Stimulated activated CD8-positive, alpha-beta memory T cell treated with anti-CD3 and anti-CD28 coated beads, Interleukin-7, amount 100 ng/mL, for 1 hour (primary cell): ENCODE measurements at places on chromosomes 4 and X.

DNA sequence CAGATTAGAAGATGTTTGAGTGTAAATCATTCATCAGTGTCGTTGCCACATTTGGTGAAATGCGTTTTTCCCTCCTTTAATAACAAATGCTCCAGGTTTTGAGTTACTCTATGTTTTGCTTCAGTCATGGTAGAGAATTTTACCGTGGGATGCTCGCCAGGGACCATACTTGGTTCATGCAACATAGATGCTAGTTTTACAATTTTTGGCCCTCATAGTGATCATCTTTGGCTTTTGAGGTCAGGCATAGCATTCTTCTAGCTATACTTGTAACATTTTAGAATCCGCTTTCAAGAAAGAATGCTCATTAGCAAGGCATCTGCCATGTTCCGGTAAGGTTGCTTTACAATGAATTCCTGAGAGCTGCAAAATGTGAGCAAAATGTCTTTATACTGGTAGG is 147.2 kb downstream of the SPCS3 start:
- DNase-seq = no peak

DNA sequence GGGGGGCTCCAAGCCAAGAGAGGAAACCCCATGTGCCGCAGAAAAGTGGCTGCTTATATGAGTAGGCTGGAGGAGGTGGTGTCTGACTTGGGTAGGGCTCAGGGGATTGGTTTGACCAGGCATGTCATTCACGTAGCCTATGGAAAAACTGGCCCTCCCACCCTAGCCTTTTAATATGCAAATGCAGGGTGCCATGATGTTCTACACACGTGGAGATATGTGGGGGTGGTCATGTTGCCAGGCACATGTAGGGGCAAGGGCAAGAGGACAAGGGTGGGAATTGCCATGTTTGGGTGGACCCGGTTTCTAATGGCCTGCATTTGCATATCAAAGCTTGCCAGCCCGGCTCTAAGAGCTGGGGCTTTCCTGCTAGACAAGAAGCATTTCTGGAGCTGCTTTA is 86.9 kb upstream of the SHISA3 start:
- no peak for DNase-seq

- no peak for DNase-seq
Measured at GRCh38 chr4:84973856-84974255, 7.4 kb upstream of the WDFY3 start.

GRCh38 chrX:102652031-102652688 is 877 bp downstream of the GPRASP1 start:
- no peak for DNase-seq

GRCh38 chrX:73758250-73758649 is 195.3 kb downstream of the CHIC1 start:
- DNase-seq = no peak

DNA sequence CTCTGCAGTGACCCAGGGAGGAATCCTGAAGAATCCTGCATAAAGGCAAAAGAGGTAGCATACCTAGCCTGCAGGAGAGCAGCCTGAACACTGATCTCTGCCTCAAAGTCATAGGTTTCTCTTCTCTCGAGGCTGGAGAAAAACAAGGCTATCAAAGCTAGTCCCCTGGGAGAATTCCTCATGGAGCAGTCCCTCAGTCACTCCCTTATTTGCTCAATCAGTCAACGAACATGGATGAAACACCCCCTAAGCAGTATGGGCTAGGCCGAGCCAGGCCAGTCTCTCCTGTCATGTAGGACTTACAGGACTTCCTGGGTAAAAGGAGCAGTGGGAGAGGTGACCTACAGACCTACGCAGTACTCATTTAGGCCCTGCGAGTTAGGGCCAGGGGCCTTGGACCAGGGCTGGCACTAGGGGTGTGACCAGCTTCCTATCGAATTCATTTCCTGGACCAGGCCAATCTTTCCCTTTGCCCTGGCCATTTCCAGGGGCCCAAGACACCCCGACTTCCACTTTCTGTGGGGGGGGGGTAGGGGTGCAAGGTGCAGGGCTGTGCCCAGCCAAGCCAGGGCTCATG is 164.1 kb downstream of the EFNB1 start:
- DNase-seq = no peak

DNA sequence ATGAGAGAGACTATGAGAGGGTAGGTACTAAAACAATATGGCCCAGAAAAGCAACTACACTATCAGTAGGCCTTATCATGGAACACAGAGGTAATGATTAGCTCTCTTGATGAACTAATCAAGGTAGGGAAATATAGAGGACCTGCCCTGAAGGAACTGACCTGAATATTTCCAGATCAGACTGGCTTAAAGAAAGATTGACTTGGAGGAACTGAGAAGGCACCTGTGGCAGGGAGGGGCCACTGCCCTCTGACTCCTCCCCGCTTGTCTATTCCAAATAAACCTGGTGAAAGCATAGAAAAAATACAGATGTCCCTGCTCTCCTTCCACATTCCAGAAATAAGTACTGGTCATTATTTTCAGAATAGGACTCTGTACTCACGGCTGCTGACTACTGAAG is 5.5 kb downstream of the RPS6KA6 start:
- DNase-seq = no peak

- no peak for DNase-seq
Measured at GRCh38 chr4:94654714-94655113, 103.0 kb upstream of the BMPR1B start.

- no peak for DNase-seq
Measured at GRCh38 chr4:159055833-159056232, 47.0 kb upstream of the RAPGEF2 start.

DNA sequence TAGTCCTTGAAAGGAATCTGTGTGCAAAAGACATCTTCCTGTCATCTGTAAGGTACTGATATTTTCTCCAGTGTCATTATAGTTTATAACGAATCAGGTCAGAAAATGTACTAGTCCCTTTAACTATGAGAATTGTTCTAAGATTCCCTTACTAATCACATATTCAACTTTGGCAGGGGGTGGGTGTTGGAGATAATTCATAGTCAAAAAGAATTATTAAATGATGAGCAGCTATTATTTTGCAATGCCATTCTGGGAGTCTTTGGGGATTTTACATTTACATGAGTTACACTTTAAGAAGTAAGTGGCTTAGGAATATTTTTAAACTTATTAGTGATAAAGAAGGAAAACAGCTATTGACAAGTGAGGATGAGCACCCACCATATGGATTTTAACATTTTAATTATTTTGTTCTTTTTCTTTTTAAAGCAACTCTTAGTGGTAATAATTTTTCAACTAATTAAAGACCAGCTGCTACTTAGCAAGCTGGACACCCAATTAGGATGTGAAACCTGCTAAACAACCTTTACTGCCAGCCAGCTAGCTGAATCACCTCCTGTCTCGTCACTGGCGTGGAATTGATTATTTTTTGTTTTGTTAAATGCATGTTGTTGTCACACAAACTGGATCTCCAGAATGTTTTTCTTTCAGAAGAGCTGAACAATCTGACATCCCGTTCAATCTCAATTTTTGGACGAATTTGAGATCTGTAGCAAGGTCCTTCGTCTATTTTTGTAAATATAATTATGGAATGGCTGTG is 219.2 kb downstream of the ARAP2 start:
- no peak for DNase-seq
